AG04450 (cell line): ENCODE measurements at places on chromosomes 4 and X. TPM values are rescaled to one million over a fixed set of nuclear protein-coding genes. Genes with fewer than 3 reads are reported as not detected.

Gene CAPN6
- polyA plus RNA-seq, result not detected in 2 replicates

Gene CHIC1
- 7.3 and 10.6 TPM in 2 replicates for polyA plus RNA-seq

Gene F8A1
- polyA plus RNA-seq, result 0.94 and 1.5 TPM in 2 replicates

Gene EMCN
- polyA plus RNA-seq, result not detected in 2 replicates

Gene PCDH11X
- polyA plus RNA-seq, result 0.01 TPM in 1 of 2 replicates, not detected in the other

Gene CT55
- polyA plus RNA-seq, result not detected in 2 replicates

Gene CCDC149
- polyA plus RNA-seq, result 11.9 and 13.9 TPM in 2 replicates

Gene GPAT3
- polyA plus RNA-seq, result 11.6 and 15.0 TPM in 2 replicates

Gene FOXR2
- not detected in 2 replicates for polyA plus RNA-seq

Gene INTU
- 7.8 and 11.1 TPM in 2 replicates for polyA plus RNA-seq

Gene ING2
- polyA plus RNA-seq, result 7.0 and 10.6 TPM in 2 replicates

Gene GAGE13
- polyA plus RNA-seq, result not detected in 2 replicates

Gene NAP1L3
- 0.68 and 0.84 TPM in 2 replicates for polyA plus RNA-seq

Gene MAGEA2
- polyA plus RNA-seq, result not detected in 2 replicates

Gene SMARCA1
- 55.5 and 76.9 TPM in 2 replicates for polyA plus RNA-seq

- DNase-seq, result no peak
Measured at GRCh38 chr4:21790438-21791029, 158.0 kb downstream of the KCNIP4 start.

- no peak for DNase-seq
Measured at GRCh38 chr4:4418676-4419390, 31.9 kb downstream of the NSG1 start.

DNA sequence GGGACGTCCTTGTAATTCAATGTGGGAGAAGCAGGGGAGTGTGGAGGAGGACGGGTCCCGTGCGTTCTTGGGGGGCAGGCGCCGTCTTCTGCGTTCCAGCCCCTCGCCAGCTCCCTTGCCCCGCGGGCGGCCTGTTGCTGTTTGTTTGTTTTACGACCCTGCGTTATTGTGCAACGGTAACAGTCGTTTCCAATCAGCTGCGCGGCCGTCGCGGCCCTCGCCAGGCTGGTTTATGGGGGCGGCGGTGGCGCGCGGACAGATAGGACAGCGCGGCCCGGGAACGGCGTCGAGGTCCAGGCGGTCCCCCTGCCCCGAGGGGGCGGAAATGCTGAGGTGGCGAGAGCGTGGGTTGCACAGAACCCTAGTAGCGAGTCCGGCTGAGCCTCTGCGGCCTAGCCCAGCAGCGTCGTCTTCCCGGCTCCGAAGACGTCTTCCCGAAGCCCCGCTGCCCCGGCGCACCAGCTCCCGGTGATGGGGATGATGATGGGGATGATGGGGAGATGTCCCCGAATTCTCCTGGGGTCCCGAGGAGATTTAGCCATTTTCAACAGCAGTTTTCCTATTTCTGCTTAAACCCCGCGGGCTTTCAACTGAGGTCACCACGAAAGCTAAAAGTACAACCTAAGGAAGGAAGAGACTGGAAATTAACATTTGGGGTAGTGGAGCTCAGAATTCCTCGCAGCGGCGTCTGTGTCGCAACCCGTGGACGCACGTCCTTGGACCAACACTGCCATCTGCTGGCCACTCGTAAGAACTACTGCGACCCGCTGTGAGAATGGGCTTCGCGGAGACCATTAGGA is 4.8 kb downstream of the PDGFRA start:
- peak; percentile 73 for DNase-seq

DNA sequence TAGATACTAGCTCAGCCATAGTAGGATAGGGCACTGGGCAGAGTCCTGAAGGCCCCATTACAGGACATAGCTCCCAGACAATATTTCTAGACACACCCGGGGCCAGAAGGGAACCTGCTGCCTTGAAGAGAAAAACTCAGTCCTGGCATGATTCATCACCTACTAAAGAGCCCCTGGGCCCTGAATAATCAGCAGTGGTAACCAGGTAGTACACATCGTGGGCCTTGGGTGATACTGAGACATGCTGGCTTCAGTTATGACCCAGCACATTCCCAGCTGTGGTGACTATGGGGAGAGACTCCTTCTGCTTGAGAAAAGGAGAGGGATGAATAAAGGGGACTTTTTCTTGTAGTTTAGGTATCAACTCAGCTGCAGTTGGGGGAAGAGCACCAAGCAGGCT is 104.3 kb upstream of the STK26 start:
- no peak for DNase-seq

DNA sequence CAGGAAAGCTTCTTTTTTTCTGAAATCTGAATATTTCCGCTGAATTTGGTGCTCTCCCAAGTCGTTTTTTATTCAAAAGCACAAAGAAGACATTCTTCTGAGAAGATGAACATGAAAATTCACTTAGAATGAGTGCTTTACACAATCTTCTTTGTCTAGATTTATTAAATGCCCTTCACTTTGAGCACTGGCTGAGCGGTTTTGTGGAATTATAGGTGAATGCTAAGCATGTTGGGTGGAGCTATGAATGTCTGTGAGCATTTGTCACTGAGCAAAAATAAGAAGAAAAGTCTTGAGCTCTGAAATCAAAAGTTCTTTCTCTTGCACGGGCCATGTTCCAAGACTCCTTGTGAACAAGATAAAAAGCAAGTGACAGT is 13.1 kb downstream of the GASK1B start:
- DNase-seq, result no peak

- no peak for DNase-seq
Measured at GRCh38 chr4:3442959-3443749, 1.4 kb downstream of the HGFAC start.

GRCh38 chrX:15525664-15526416 is 25.2 kb downstream of the BMX start:
- no peak for DNase-seq

GRCh38 chrX:106246511-106246910 is 78.4 kb downstream of the PWWP3B start:
- DNase-seq, result no peak

DNA sequence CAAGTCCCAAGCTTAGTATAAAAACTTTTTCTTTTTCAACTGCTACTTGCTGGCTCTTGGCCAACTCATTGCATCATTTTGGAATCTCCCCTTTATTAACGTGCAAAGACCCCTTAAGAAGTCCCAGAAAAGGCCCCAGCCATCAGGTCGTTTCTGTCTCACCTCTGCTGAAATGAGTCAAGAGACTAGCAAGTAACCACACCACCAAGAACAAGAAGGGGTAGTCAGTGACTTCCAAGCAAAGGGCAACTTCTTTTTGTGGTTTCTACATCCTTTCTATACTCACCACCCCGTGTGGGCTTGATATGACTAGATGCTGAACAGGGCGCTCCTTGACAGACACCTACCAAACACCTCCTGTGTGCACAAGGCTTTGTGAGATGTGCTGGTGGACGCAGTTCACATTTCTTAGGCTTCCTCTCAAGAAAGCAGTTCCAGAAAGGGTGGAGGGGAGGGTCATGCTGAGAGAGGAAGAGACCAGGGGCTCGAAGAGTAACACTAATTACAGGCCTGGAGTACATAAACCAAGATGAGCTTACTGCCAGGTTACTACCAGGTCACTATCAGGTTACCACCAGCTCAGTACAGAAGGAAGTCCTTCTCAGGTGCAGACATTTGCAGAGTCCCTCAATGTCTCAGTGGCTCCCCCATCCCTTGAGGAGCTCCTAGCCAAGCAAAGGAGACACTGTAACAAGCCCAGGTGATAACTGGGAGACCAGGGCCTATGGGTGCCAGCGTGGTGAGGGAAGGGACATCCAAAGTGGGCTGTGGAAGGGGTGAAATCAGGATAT is 19.3 kb downstream of the JAKMIP1 start:
- DNase-seq, result no peak

DNA sequence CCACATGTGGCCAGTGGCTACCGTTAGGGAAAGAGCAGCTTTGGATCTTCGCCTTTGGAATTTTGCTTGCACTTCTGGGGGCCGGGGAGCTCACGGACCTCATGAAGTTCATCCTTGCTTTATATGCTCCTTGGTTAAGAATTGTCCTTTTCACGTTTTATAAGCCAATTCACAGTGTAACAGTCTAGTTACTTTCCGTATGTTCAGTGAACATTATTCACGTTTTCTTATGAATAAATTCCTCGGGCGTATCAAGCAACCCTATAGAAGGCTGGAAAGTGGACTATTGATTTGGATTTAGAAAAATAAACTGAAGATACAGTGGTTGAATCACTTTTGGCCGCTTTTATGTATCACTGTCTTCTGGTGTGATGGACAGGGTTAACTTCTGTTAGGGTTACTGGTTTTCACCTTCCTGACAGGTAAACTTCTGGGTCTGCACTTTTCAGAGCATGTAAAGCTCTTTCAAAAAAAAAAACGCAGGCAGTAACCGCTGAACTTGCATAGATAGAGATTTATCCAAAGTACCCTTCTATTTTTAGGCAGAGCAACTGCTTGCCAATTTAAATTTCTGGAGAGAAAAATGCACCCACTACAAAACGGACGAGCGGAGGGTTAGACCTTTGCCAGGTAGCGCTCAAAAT is 569 bp upstream of the PDLIM5 start:
- DNase-seq, result no peak

DNA sequence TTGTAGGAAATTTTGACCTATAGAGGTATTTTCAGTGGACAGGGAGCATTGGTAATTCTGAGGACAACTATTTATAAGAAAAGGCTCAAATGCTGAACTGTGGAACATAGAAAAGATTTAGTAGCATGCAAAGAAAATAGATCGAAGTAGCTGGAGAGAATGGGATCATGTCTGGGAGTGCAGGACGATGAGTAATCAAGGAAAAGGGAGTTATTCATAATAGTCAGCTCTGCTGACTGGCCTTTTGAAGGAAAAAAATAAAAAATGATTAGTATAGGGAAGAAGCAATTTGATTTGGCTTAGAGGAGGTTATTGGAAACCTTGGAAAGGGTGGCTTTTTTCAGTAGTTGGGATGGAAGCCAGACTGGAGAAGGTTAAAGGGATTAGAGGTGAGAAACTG is 22.9 kb upstream of the ANK2 start:
- no peak for DNase-seq

GRCh38 chr4:35643661-35644060 is 600.7 kb downstream of the ARAP2 start:
- DNase-seq, result no peak

DNA sequence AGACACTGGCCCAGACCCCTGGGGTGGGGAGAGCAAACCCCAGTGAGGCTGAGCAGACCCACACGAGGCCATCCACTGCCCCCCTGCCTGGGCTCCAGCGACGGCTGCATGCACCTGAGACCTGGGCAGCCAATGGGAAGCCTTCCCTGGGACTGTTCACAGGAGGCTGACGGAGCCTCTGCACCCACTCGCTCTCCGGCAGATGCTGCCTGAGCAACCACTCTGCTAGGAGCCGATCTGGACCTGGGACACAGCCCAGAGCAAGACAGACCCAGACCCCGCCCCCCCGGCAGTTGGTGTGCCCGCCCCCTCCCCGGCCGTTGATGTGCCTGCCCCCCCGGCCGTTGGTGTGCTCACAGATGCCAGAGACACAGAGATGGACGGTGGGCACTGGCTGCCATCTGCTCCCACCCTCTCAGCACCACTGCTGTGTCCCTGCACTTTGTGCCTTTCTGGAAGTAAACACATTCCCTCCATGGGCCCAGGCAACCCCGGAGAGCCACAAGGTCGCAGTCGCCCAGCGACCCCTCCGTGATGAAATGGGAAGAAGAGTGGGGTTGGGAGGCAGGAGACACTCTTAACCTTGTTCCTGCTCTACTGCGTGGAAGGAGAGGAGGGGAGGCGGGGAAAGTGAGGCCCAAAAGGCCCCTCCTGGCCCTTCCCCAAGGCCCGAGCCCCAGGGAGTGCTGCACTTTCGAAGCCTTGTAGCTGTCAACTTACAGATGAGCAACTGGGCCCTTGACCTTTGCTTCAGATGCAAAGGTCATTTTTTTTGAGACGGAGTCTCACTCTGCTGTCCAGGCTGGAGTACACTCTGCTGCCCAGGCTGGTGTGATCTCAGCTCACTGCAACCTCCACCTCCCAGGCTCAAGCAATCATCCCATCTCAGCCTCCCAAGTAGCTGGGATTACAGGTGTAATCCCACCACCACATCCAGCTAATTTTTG is 62.0 kb downstream of the ZFYVE28 start:
- no peak for DNase-seq

GRCh38 chrX:74111245-74111644 is 192.7 kb upstream of the ZCCHC13 start:
- DNase-seq, result no peak

- DNase-seq, result no peak
Measured at GRCh38 chr4:78845472-78845871, 69.3 kb downstream of the BMP2K start.

DNA sequence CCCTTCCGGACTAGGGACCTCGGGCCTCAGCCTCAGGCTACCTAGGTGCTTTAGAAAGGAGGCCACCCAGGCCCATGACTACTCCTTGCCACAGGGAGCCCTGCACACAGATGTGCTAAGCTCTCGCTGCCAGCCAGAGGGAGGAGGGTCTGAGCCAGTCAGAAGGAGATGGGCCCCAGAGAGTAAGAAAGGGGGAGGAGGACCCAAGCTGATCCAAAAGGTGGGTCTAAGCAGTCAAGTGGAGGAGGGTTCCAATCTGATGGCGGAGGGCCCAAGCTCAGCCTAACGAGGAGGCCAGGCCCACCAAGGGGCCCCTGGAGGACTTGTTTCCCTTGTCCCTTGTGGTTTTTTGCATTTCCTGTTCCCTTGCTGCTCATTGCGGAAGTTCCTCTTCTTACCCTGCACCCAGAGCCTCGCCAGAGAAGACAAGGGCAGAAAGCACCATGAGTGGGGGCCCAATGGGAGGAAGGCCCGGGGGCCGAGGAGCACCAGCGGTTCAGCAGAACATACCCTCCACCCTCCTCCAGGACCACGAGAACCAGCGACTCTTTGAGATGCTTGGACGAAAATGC is at the start of gene WAS:
Gene WAS (plus strand): TSS at position 389 of the 572 bp plus-strand sequence. CDS start 55 bp downstream, at position 444.
- DNase-seq, result no peak

DNA sequence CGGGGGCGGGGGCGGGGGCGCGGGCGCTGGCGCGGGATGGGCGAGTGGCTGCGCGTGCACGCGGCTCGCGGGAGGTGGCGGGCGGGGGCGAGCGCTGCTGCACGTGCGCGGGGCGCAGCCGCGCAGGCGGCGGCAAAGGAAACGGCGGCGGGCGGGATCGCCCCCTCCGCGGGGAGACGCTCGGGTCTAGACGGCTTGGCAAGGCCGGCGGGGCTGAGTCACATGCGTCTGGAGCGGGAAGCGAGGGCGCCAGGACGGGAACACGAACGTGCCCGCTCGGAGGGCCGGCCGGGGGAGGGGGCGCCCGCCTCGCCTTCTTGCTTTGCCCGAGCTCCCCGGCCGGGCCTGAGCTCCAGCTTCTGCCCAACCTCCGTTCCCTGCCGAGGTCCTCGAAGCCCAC is 4.3 kb upstream of the HAUS7 start:
- DNase-seq, result no peak

- DNase-seq, result no peak
Measured at GRCh38 chr4:20816287-20816686, 116.0 kb downstream of the PACRGL start.

DNA sequence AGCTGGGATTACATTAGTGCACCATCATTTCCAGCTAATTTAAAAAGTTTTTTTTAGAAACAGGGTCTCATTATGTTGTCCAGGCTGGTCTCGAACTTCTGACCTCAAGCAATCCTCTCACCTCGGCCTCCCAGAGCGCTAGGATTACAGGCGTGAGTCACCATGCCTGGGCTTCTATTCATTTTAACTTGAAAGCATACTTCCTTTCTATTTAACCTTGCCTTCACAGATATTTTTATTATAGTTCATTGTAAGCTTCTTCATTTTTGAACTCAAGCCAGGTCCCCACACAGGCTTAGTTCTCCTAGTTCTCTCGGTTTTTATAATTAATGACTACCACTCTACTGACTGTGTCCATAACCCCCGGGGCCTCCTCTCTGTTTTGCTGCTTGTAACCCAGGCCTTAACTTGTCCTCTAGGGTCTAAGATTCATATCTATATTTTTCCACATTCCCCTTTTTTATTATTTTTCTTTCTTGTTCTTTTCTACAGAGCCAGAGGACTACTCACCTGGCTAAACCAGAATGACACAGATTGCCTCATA is 50.7 kb downstream of the SNX12 start:
- DNase-seq, result no peak
